HL-60 (cell line): ENCODE measurements at places on chromosomes 1 and 21.

- DNase-seq, result no peak
These were observed 2.6 kb downstream of the CD5L start for GRCh38 chr1:157838966-157839365.

DNA sequence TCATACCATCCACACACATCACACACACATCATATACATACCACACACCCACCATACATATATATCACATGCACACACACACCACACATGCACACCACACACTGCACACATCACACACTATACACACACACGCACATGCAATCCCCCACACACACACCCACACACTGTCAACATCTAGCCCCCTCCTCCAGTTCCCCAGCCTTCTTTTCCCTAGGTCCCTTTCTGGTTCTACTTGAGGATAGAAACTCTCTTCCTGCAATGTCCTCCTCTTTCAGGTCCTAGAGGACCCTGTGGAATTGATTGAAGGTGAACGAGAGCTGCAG is 4.3 kb downstream of the CASQ1 start:
- no peak for DNase-seq

DNA sequence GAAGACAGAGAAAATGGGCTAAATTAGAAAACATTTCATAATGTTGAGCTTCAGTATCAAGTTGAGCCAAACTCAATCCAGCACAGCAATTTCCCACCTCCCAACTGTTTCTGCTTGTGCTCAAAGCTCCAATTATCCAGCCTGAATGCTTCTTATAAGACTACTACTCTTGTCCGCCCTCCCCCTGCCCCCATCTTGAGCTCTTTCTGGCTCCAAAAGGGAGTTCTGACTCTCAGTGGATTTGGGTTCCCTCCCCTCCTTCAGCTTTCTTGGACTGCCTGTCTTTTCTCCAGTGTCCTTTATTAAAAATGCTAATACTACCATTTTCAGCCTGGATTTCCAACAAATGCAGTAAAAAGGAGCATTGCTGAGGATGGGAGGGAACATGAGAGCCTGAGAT is 174.8 kb downstream of the ASTN1 start:
- no peak for DNase-seq

- no peak for DNase-seq
These were observed 44.0 kb downstream of the ATF3 start for GRCh38 chr1:212652609-212653008.

DNA sequence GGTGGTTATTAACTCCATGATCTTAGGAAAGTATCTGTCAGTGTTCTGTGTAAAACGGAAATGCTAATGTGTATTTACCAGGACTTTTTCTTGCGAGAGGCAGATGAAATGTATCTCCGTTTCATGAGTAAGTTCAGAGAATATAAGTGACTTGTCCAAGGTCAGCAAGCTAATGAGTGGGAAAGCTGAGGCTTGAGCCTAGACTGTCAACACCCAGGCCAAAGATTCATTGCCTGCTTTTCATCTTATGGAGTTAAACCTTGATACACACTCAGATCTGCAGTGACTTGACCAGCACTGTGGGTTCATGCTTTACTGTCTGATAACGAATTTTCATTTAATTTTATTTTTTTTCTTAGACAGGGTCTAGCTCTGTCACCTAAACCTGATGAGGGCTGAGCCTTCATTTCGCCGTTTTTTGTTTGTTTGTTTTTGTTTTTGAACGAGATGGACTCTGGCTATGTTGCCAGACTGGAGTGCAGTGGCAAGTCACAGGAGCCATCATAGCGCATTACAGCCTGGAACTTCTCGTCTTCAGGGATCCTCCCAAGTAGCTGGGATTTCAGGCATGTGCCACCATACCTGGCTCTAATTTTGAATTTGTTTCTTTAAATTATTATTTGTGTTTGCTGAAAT is 918 bp upstream of the JTB start:
- no peak for DNase-seq

GRCh38 chr1:148363439-148363810 is 119.7 kb downstream of the PPIAL4G start:
- no peak for DNase-seq

- DNase-seq, result no peak
These were observed 503.8 kb downstream of the NPHP4 start for GRCh38 chr1:5488448-5488847.

GRCh38 chr1:167766538-167766937 is 44.8 kb downstream of the MPZL1 start:
- DNase-seq, result no peak

DNA sequence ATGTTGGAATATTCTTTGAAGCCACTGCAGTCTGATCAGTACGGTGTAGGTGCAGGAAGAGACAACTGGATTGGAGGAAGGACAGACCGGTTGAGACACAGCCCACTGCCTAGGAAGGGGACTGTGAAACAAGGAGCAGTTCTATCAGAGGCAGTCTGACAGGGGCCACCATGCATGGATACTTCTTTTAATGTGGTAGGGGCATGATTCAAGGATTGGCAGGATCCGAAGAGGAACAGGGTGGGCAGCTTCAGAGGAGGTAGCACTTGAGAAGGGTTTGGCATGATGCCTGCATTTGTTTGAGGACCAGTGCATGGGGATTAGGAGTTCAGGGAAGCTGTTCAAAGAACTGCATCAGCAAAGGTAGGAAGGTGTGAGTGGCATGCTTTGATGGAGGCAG is 167.9 kb downstream of the DYRK1A start:
- no peak for DNase-seq

- DNase-seq, result peak; percentile 55
These were observed 1.2 kb downstream of the ATP2B4 start for GRCh38 chr1:203627851-203628200.

DNA sequence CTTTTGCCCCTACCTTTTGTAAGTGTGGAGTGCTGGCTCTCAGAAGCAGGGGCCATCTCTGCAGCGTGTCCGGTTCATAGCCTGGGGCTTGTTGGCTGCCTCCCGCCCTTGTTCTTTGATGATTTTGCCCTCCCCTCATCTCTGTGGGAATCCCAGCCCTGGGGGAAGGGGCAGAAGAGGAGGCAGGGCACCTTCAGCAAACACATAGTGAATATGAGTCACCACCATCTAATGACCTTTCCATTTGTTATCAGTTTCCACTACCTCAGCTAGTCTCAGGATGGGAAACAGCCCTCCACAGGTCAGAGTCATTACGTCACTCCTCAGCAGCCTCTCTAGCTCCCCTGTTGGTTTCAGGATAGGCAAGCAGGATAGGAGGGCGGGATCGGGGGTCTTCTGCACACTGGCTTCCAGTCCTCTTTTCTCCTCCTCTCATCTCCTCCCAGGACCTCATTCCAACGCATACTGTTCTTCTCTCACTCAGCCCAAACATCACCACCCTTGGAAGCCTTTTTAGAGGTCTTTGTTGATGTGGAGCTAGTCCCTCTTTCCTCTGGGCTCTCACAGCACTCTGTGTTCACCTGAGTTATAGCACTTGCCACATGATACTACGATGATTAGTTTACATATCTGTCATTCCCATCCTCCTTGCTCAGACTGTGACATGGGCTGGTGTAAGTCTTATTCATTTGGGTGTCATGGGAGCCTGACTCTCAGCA is 15.8 kb downstream of the GADD45A start:
- no peak for DNase-seq

DNA sequence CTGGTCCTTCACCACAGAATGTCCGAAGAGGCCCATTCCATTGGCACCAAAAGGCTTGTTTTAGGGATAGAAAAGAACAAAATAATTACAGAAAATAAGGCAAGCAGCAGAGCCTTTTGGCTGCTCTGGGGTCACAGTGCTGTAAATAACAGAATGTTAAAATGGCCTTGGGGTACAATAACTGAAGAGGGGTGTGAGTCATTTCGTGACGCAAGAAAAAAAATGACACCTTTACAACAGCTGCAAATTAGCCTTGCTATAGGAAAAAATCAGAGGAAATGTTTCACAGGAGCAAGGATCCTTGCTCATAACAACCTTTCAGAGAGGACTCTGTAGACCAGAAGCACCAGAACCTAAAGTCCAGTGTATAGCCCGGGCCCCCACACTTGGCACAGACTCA is 483.4 kb downstream of the OMA1 start:
- DNase-seq, result no peak

DNA sequence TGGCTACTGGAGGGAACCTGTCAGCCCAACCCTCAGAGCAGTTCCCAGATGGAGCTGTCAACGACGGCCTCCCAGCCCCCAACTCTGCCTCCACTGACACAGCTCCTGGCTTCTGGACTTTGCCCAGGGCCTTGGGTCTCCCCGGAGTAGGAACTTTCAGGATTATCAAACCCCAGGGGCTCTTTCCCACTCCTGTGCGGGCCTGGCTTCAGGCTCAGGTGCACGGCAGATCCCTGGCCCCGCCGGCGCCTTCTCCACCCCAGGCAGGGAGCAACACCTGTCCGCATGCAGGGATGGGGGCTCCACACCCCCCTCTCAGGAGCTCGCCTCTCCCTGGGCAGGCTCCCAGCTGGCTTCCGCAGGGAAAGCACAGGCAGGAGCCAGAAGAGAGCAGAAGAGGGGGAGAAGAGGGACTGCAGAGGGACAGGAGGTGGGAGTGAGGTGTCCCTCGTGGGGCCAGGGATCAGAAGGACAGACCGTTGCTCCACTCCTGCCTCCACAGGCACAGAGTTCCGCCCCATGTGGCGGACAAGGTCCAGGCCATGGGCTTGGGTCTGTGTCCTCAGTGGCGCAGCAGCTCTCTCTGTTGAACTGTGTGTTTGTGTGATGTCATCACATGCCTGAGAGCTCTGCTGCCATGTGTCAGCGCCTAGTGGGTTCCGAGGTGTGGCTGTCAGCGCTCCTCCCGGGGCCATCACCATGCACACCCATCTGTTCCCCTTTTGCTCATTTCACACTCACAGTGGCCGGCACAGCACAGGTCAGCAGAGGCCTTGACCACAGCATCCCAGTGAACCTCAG is 107.7 kb downstream of the PDE9A start:
- no peak for DNase-seq

DNA sequence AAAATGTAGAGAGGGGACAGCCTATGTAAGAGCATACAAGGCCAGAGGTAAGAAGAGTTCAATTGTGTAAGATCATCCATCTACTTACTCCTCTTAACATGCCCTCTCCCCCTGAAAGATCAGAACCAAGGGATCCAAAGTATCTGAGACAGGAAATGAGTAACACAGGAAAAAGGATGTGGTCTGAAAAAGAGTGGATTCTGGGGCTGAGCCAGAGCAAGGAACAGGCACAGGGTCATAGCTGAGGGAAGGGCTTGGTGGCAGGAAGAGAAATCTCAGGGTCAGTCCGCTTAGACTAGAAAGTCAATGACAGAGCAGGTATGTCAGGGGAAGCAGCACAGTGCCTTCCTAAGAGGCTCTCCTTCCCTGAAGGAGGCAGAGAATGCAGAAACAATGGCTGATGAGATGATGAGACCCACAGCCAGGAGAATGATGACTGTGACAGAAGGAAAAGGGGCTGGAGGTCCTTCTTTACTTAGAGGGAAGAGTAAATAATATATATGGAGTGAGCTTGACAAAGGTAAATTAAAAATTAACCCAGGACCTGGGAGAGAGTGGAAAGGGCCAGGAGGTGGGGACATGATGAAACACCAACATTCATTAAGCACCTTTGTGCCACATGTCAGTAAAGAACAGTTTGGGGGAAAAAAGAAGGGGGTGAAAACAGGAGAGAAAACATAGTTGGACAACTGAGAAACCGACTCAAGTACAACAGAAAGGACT is 26.2 kb upstream of the A3GALT2 start:
- no peak for DNase-seq

DNA sequence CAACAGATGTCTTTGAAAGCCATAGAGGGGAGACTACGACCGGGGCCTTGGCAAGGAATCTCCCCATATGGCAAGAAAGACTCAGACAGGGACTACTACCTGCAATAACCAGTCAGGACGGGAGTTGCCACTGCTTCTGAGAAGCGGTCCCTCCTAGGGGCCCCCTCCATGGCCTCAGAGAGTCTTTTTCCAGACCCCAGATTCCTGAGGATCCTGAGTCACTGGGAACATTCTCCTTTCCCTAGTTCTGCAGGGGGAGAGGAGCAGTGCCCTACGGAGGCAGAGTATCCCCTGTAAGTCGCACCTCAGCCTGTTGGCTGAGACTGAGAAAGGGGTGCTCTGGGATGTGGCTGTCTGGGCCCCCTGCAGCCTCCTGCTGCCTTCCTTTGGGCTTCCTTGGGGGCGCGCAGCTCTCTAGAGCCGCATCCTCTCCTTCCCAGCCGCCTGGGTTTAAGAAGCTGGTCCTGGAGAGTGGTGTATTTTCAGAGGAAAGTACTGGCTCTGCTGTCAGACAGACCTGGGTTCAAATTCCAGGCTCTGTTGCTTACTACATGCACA is 7.8 kb downstream of the GLIS1 start:
- DNase-seq, result no peak

DNA sequence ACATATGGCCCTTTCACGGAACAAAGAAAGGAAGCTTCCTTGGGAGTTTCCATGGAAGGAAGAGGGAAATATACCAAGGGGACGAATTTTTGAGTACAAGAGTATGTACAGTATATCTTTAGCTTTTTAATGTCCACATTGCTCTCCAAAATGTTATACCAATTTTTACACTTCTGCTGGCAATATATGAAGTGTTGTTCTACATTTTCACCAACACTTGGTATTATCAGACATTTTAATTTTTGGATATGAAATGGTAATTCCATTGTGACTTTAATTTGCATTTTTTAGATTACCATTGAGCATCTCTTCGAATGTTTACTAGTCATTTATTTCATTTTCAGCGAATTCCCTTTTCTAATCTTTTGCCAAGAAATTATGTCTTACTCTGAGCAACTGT is 5.5 kb upstream of the VPS45 start:
- no peak for DNase-seq

GRCh38 chr1:72649991-72650390 is 367.7 kb upstream of the NEGR1 start:
- no peak for DNase-seq

DNA sequence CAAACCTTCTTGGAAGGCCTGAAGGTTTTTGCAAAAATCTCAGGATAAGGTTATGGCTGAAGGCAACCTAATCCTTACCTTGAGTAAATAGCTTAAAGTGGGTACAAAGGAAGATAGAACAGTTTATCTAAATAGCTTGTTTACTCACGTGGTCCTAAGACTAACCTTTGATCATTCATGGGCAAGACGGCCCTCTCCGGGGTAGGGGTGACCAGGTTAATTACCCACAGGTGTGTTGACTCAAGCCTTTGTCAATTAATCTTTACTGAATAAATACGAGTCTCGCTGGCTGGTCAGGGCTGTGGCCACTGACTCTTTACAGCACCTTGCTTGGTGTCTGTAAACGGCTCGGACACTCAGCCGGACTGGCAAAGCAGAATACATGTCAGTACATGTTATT is 10.8 kb downstream of the AADACL4 start:
- DNase-seq, result no peak

DNA sequence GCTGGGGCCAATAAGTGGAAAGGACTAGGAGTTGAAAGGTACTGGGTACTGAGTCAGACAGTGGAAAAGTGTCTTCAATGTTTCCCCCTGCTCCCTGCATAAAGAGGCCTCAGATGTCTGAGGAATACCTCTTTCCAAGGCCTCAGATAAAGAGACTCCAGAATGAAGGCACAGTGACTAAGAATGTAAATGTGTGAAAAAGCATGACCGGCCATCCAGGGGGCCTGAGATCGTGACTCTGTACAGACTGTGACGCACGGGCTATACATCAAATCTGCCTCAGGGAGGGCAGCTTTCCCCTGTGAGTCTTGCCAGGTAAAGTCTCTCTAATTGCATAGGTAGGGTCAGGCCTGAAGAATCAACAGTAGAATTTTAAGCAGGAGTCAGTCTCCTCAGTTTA is 1690.5 kb downstream of the KCNT2 start:
- no peak for DNase-seq

GRCh38 chr1:32998997-32999396 is 34.4 kb upstream of the RNF19B start:
- no peak for DNase-seq
